ENCODE measurements at places on chromosomes 7 and 10. TPM values are rescaled to one million over a fixed set of nuclear protein-coding genes. Genes with fewer than 3 reads are reported as not detected.

DNA sequence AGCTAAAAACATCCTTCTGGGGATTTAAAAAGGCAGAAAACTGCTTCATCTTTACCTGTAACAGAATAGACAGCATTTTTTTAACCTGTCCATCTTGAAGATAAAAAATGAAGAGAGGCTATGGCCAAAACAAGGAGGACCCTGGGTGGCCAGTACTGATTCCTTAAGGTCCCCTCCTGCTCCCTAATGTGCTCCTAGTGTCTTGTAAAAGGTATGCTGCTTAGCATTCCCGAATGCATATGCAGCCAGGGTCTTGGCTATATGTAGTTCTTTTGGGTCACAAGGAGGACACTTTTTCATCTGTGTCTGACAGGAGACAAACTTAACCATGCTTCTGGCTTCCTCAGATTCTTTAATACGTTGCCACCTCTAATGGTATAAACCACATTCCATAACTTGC is 93.9 kb upstream of the SLC13A1 start:
- no peaks in the 10 kb centered on the region for H3K27me3 ChIP-seq
- H3K4me3 ChIP-seq, result no peak overlapping the region
- no peaks in the 10 kb centered on the region for H3K4me1 ChIP-seq
- no peak overlapping the region for H3K27ac ChIP-seq

DNA sequence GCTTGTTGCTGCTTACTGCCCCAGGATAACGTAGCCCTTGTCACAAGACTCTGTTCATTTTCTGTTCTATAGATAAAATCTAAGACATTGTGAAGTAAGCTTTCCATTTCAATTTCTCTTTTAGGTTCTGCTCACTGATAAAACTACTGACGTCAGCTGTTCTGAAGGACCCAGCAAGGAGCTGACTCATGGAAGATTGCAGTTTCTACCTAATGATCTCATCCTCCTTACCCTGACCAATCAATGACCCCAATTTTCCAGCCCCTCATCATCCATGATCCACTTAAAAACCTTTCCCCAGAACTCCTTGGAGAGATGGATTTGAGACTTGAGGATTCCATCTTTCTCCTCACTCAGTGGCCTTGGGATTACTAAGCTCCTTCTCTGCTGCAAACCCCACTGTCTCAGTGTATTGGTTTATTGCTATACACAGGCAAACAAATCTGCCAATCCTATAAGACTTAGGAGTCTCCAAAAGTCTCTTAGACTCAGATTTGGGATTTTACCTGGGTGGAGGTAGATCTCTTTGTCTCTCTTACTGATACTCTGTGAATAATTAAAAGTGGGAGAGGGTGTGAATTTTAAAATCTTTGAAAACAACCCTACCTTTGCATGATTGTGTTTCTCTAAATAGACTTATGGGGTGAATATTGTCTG is 109.2 kb upstream of the TRIM24 start:
- no peak for DNase-seq
- no peaks in the 10 kb centered on the region for H3K27me3 ChIP-seq
- H3K4me3 ChIP-seq, result no peak overlapping the region
- H3K27ac ChIP-seq, result no peak overlapping the region
- no peaks in the 10 kb centered on the region for H3K36me3 ChIP-seq
- no peaks in the 10 kb centered on the region for H3K4me1 ChIP-seq

DNA sequence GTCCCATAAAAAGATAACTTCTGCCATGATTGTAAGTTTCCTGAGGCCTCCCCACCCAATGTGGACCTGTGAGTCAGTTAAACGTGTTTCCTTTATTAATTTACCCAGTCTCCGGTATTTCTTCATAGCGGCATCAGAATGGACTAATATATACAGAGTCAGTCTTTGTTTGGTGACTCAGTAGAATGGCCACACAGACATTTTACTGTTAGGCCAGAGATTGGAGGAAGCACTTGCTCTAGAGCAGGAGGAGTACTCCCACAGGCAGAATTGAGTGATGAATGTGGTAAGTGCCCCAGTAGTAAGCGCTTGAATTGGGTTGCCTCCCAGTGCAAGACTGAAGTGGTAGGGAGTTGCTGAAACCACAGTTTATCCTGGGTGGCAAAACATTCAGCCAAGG is 149.5 kb upstream of the SMIM30 start:
- H3K27ac ChIP-seq, result no peak overlapping the region
- H3K36me3 ChIP-seq, result no peaks in the 10 kb centered on the region
- H3K4me1 ChIP-seq, result no peaks in the 10 kb centered on the region

DNA sequence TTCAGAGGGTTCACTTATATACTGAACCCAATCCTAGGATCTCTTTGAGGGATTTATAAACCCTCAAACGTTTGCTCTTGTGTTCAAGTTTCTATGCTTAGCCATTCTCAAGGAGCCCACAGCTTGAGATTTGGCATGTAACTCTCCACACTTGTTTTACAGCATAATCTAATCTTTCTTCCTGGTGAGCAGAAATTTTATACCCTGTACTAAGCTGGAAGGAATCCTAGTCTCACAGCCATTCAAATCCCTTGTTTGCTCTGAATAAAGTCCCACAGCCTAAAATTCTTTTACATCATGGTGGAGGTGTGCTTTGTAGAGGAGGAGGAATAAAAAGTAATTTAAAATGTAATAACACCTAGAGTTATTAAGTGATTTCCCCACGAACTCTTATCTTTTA is 5.3 kb upstream of the AGR2 start:
- H3K4me1 ChIP-seq, result no peaks in the 10 kb centered on the region
- H3K27me3 ChIP-seq, result no peaks in the 10 kb centered on the region
- no peak for DNase-seq
- no peak overlapping the region for H3K4me3 ChIP-seq
- H3K36me3 ChIP-seq, result no peaks in the 10 kb centered on the region

- H3K27me3 ChIP-seq, result no peaks in the 10 kb centered on the region
- no peak overlapping the region for H3K27ac ChIP-seq
- H3K4me1 ChIP-seq, result peaks cover 23% of the 10 kb centered on the region
- DNase-seq, result no peak
Measured at GRCh38 chr10:69577268-69578232, 4.3 kb upstream of the NEUROG3 start.

DNA sequence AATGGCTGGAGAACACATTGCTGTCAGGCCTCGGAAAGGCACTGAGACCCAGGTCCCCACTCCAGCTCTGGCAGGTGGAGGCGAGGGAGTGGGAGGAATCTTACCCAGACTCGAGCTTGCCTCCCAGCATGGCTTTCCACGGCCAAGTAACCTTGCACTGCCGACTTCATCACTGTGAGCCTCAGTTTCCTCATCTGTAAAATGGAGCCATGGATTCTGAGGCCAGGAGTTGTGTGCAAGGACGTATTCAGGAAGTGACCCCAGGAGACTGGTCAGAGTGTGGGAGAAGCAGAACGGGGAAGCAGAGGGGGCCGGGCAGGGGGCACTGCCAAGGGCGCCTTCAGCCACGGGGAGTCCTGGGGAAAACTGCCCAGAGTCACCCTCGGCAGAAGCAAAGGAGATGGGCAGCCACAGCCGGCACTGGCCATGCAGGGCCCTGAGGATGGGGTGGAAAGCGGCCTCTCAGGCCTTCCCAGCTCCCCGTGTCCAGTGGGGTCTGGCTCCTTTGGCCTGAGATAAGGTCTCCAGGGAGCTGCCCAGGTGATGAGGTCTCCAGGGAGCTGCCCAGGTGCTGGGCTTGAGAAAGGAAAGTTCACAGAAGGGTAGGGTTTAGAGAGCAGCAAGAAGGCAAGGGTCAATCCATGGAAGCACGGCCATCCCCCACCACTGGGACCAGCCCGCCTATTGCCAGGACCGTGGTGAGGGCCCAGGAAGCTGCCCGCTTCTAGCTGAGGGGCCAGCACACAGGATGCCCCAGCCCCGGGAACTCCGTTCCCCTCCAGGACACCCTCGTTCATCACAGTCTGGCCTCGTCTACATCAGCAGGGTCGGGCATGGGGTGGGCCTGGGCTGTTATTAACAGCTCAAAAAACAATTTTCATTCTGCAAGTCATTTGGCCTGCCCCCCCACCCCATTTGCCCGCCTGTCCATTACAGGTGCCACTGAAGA is 34.3 kb upstream of the EN2 start:
- H3K27ac ChIP-seq, result no peak overlapping the region
- H3K27me3 ChIP-seq, result no peaks in the 10 kb centered on the region
- no peak overlapping the region for H3K4me3 ChIP-seq

DNA sequence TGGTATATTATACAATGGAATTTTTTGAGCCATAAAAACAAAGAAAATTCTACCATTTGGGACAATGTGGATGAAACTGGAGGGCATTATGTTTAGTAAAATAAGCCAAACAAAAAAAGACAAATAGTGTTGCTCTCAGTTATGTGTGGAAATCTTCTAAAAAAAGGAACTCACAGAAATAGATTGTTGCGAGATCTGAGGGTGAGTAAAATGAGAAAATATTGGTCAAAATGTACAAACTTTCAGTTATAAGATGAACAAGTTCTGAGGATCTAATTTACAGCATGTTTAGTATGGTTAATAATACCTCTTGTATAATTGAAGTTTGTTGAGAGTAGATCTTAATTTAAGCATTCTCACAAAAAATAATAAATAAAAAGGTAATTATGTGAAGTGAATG is 291.2 kb downstream of the KIF20B start:
- H3K36me3 ChIP-seq, result no peaks in the 10 kb centered on the region
- H3K4me1 ChIP-seq, result no peaks in the 10 kb centered on the region
- no peaks in the 10 kb centered on the region for H3K27me3 ChIP-seq
- H3K4me3 ChIP-seq, result no peak overlapping the region
- no peak overlapping the region for H3K27ac ChIP-seq
- no peak for DNase-seq

GRCh38 chr10:132448248-132448731 is 51.3 kb downstream of the PWWP2B start:
- no peaks in the 10 kb centered on the region for H3K27me3 ChIP-seq
- H3K27ac ChIP-seq, result peak overlapping the region; percentile 90
- H3K36me3 ChIP-seq, result no peaks in the 10 kb centered on the region
- H3K4me3 ChIP-seq, result no peak overlapping the region

- no peaks in the 10 kb centered on the region for H3K4me1 ChIP-seq
- H3K27ac ChIP-seq, result no peak overlapping the region
- no peak overlapping the region for H3K4me3 ChIP-seq
- no peaks in the 10 kb centered on the region for H3K36me3 ChIP-seq
- no peak for DNase-seq
Measured at GRCh38 chr10:27407271-27407670, 96.8 kb upstream of the RAB18 start.

DNA sequence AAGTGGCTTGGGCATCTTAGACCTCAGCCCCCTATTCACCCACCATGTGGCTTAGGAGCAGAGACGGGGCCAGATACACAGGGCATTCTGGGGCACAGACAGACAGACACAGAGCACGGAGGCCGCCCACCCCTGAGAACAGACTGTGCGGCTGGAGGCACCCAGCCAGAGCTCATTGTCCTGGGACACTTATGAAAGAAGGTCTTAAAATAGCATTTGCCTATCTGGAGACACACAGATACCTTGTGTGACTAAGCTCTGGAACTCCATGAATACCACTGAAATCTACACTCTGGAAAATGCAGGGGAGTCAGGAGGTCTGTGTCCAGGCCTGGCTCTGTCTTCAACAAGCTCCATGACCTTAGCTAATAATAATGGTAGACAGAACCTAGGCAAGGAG is 41.4 kb upstream of the ADO start:
- no peak overlapping the region for H3K4me3 ChIP-seq
- H3K27me3 ChIP-seq, result no peaks in the 10 kb centered on the region
- H3K4me1 ChIP-seq, result no peaks in the 10 kb centered on the region

- no peaks in the 10 kb centered on the region for H3K36me3 ChIP-seq
- no peak overlapping the region for H3K4me3 ChIP-seq
- no peaks in the 10 kb centered on the region for H3K27me3 ChIP-seq
- no peak for DNase-seq
- H3K4me1 ChIP-seq, result peaks cover 11% of the 10 kb centered on the region
Measured at GRCh38 chr10:35271086-35271858, 65.0 kb upstream of the CCNY start.

DNA sequence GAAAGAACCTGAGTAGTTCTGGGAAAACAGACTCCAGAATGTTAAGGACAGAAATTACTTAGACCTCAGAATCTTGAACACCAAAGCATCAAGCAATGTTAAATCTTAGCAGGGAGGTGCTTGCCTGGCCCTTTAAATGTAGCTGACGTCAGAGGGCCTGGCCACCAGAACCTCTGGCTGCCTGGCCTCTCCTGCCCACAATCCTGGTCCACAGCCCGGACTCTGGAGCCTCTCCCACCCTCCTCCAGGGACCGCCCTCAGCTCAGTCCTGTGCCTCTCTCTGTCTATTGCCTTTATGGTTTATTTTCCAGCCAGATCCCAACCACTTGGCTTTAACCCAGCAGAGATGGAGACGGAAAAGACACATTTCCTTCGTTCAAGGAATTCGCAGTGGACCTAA is 42.2 kb upstream of the EGR2 start:
- no peak overlapping the region for H3K27ac ChIP-seq
- peaks cover 5% of the 10 kb centered on the region for H3K4me1 ChIP-seq
- H3K27me3 ChIP-seq, result no peaks in the 10 kb centered on the region
- H3K4me3 ChIP-seq, result no peak overlapping the region
- no peaks in the 10 kb centered on the region for H3K36me3 ChIP-seq
- DNase-seq, result peak; percentile 66

DNA sequence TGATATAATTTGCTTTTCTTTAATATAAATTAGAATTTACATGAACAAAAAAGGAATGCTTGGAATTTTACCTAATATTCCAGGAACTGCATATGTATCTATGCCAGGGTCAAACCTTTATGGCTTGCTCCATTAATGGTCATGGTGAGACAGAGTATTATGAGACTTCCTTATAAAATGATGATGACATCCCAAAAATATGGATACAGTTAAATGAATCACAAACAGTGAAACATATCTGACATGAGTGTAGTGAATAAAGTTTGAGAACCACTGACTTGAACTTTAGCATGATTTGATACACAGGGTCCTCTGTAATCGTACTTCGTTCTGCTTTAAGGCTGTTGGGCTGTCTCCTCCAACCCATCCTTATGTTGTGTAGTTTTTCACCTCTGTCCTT is 51.8 kb downstream of the MARCHF5 start:
- DNase-seq, result no peak
- H3K27me3 ChIP-seq, result no peaks in the 10 kb centered on the region
- peaks cover 6% of the 10 kb centered on the region for H3K36me3 ChIP-seq
- no peaks in the 10 kb centered on the region for H3K4me1 ChIP-seq

GRCh38 chr10:47182934-47183703 is 116.9 kb upstream of the GDF10 start:
- H3K4me1 ChIP-seq, result no peaks in the 10 kb centered on the region
- H3K27me3 ChIP-seq, result no peaks in the 10 kb centered on the region
- no peak for DNase-seq

The VAX1 gene
- total RNA-seq, result not detected

The FUOM gene
- 23.0 TPM for total RNA-seq

The VWDE gene
- 0.84 TPM for total RNA-seq

The SLC25A28 gene
- total RNA-seq, result 45.6 TPM

The PLPP4 gene
- total RNA-seq, result 0.20 TPM

The NEUROG3 gene
- not detected for total RNA-seq

The ZPBP gene
- total RNA-seq, result not detected

The RET gene
- 0.98 TPM for total RNA-seq

The STEAP1 gene
- 15.3 TPM for total RNA-seq

The JAZF1 gene
- 13.2 TPM for total RNA-seq

The SYT15B gene
- total RNA-seq, result 33.5 TPM
